ENCODE measurements at places on chromosomes 4 and X.

DNA sequence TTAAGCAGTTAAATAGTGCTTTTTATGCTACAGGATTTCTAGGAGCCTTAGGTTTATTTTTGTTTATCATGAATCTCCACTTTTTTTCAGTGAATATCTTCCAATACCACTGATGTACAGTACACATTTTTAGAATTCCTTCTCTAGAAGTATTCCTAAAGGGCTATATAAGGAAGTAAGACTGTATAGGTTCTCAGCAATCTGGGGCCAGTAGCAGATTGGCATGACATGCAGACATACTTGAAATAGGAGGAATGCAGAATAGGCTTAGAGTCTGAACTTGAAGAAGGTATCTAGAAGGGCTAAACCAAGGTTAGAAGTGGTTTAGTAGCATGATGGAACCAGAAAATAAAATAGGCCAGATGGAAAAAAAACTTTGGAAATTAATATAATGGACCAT is 29.8 kb downstream of the HEPH start:
- DNase-seq = no peak

DNA sequence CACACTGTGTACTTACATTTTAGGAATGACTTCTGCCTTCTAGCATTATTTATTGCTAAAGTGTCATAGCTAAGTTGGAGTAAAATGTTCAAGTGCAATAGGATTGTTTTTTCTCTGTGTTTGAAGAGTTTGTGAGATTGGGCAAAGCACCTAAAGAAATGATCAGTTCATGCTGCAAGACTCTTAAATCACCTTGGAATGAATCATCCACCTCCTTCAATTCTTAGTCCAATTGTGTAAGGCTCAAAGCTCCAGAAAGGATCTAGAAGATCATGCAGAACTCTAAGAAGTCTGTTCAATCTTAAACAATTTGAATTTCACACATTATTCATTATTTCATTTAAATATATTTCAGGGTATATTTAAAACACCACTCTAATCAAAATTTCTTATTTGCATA is 137.1 kb downstream of the AMELX start:
- no peak for DNase-seq

DNA sequence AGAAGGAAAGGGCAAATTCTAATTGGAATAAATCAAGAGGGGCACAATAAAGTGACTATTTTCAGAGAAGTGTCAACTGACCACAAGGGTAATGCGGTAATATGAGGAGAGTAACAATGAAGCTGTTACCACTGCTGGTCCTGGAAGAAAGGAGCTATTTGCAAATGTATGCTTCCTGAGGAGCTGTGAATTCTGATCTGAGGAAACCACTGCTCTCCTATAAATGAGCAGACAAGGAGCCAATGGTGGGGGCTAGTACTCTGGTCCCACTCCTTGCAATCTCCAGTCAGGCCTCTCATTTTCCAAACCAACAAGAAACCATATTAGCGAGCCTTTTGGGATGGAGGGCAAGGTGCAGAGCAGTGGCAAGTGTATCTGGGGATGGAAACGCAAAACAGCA is 770.2 kb downstream of the FSTL5 start:
- no peak for DNase-seq

- no peak for DNase-seq
Measured at GRCh38 chr4:163251204-163251603, 81.2 kb downstream of the NPY1R start.

DNA sequence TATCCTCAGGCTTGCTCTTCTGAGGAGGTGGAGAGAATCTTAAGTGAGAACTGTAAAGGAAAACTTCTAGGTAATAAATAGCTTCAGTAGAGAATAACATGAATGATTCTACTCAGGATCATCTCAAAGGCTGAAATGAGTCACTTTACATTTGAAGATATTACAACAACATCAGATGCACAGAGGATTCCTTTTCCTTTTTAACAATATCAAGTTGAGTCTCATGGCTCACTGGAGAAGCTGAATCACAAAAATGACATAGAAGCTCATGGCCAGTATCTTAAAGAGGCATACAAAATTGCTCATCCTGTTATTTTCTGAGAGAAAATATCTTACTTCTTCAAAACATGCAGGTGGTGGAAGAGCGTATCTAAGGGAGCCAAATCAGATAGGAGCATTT is 72.5 kb upstream of the EMCN start:
- no peak for DNase-seq

- no peak for DNase-seq
Measured at GRCh38 chrX:106963111-106963510, 36.9 kb downstream of the MORC4 start.

DNA sequence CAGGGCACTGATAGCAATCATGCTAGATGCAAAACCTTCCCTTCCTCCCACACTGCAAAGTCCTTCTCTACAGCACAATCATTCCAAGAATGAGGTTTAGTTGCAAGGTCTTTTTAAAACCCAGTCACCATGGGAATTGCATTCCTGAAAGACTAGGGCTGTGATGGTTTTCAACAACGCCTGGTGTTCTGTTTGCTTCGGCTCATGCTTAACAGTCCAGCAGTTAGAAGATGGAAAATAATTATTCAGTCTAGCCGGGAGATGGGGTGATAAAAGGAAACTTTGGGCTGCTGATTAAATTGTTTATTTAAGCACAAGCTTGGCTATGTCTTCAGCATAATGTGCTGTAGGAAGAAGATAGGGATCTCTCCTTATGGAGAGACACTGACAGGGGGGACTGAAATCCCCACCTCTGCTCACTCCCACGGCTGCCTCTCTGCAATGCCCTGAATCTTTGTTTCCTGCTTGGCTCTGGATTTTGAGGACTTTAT is 211.4 kb downstream of the MID1IP1 start:
- DNase-seq = no peak

GRCh38 chr4:40564815-40565483 is 64.7 kb downstream of the RBM47 start:
- DNase-seq = no peak

DNA sequence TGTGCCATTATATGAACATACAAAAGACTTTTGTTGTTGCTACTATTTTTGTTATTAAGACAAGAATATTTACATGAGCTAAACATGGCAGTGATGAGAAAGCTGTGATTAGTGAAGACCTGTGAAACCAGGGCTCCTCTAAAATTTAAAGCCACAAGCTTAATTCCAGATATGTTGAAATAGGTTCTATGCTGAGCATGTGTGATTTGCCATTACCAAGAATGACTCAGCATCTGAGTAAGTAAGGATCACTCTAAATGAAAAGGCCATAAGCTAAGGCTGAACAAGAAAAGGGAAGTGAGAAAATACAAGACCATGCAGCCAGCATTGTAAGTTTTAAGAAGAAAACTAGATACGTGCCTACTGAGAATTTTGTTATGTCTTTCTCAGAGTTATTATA is 75.9 kb upstream of the CAMK2D start:
- DNase-seq = no peak

GRCh38 chr4:100008048-100008447 is 58.0 kb upstream of the H2AZ1 start:
- no peak for DNase-seq

DNA sequence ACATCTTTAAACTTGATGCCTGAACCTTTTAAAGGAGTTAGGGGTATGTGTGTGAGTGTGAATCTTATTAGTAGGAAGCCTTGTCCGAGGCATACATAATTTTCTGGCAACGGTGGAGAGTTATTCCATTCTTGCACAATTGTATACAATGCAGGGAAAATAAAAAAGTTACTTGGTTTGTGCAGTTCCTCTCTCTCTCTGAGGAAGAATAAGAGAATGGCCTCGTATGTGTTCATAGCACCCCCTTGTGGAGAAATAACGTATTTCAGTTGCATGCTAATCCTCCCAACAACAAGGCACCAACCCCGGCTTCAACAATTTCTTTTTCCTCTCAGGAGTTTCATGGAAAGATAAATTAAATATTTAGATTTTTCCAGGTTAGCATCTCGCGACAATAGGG is 33.7 kb upstream of the FGF13 start:
- DNase-seq = no peak

GRCh38 chr4:69025191-69025998 is 70.9 kb upstream of the UGT2B7 start:
- DNase-seq = no peak

DNA sequence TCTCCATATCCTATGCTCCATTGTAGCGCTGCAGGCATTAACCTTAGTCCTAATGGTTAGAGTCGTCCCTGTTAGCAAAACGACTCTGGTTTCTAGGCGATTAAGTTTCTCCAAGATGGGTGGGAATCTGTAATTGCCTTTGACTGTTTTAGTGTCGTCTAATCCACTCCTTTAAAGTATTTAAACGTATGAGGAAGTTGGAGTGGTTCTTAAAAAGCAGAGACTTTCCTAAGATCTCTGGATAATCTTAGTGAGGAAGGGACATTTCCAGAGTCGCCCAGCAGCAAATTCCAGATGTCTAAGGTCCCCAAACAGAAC is 285 bp downstream of the MRPS18C start:
- no peak for DNase-seq

- no peak for DNase-seq
Measured at GRCh38 chr4:14168919-14169318, 541.4 kb upstream of the BOD1L1 start.

Measured in activated gamma-delta T cell treated with anti-CD3 and anti-CD28 coated beads, Interleukin-2, amount 50 U/mL, for 16 hours (primary cell).